ENCODE measurements at places on chromosomes 6 and 20.

- no peak for DNase-seq
Measured at GRCh38 chr6:33762713-33763112, 16.0 kb upstream of the IP6K3 start.

- peak; percentile 50 for DNase-seq
Measured at GRCh38 chr6:138107078-138107751, at the start of gene PERP. Gene PERP (minus strand): TSS chr6:138107419. CDS start chr6:138107340, 79 bp downstream.

DNA sequence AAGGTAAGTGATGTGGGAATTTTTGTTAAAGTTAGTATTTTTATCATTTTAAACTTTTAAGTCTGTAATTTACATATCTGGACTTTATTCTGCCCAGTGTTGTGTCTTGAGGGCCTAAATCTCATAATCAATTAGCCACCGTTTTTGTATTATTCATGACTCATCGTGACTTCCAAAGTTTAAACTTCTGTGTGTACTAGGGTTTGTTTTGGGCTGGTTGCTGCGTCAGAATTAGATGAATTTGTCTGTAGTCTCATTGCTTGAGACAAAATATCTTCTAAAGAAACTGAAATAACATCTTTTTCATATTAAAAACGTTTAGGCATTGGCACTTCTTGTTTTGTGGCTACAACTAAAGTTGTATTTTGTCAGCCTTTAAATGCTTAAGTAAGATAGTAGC is 41.3 kb downstream of the CDYL start:
- DNase-seq = no peak

GRCh38 chr6:63245909-63246308 is 34.6 kb downstream of the FKBP1C start:
- DNase-seq = no peak

DNA sequence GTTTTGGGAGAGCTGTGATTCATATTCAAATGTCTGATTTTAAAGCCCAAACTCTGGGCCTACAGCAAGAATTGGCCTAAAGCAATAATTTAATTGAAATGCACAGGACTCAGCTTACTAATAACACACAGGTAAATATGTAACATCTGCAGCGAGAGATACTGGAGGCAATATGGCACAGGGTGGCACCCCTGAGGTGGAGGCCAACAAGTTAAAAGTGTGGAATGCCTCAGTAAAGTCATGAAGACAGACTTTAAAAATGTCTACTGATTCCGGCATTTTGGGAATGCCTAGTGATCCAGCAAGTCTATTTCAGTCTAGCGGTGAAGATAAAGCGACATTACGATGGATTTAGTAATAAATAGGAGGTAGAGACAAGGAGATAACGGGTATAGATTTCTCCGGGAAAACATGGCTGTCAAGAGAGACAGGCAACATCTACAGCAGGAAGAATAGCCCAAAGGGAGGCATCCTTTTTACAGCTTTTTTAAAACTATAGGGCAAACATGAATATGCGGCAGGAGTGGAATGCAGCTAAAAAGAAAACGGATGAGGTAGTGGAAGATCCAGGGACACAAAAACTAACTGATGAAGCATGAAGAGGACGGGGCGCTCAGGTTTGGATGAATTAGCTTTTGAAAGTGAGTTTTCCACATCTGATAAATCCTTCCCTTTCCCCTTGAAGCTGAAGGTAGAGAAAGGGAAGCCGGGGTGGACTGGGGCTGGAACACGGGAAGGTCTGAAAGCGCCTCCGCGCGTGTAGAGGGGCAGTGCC is 1.2 kb downstream of the NANP start:
- DNase-seq = no peak

DNA sequence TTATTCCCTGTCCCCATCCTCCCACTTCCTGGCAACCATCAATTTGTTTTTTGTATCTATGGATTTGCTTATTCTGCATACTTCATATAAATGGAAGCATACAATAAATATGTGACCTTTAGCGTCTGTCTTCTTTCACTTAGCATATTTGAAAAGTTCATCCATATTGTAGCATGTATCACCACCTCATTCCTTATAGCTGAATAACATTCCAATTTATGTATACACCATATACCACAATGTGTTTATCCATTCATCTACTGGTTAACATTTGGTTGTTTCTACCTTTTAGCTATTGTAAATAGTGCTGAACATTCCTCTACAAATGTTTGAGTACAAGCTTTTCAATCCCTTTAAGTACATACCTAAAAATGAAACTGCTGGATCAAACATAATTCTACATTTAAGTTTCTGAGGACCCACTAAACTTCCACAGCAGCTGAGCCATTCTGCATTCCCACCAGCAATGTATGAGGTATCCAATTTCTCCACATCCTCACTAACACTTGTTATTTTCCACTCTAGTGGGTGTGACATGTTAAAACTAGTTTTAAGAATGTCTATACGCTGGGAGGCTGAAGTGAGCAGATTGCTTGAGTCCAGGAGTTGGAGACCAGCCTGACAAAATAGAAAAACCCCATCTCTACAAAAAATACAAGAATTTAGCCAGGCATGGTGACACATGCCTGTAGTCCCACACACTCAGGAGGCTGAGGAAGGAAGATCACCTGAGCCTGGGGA is 32.9 kb downstream of the NUDT3 start:
- no peak for DNase-seq

DNA sequence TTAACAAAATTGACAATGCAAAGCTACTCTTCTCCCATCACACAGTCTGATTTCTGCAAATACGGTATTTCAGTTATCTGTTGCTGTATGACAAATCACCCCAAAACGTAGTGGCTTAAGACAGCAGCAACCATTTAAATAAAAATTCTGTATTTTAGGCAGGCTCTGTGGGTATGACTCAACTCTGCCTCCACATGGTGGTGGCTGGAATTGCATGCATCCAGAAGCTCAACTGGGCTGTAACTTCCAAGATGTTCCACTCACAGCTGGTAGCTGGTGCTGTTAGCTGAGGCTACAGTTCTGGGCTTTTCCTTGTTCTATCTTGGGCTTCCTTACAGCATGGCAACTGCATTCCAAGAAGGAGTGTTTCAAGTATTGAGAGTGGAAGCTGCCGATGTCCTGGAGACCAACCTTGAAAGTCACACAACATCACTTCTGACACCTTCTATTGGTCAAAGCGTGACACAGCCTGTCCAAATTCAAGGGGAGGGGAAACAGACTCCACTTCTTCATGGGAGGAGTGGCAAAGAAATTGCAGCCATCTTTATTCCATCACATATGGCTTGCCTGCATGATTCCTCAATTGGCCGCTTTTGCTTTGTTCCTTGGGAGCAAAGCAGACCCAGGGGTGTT is 39.7 kb upstream of the TULP1 start:
- no peak for DNase-seq

DNA sequence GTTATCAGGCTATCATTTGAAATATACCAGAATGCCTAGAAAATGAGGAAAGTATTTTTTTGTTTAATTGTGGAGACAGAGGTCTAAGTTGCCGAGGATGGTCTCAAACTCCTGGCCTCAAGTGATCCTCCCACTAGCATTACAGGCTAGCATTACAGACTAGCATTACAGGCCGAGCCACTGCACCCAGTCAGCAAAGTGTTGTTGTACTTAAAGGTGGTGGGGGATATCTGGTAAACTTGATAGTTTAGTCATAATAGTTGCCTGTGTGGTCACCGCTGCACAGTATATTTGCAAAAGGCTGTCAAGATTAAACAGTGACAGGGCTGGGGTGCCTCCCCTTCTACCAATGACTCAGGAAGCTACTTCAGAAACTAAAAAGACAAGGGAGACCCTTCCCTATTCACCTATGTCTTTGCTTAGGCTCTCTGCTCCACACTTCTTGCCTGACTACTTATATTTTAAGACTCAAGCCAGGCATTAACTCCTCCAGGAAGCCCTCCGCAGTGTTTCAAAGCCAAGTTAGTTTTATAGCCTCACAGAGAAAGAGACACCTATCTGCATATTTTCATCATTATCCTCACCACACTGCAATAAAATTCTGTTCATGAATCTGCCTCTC is 3.1 kb upstream of the AKIRIN2 start:
- DNase-seq = no peak

DNA sequence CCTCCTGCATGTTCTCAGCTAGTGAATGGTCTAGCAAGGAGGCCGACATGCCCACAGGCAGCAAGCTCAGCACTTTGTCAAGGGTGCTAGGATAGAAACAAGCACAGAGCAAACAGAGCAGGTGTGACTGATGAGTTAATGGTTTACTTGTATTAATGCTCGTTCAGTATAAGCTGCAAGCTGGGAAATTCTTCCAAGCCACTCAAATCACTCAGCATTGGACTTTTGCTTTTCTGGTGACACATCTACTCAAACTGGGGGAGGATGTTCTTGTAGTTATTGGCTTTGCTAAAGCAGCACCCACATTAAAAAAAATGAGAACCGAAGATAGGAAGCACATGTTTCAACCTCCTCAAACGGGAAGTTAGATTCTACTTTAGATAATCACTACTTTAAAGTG is 43.1 kb upstream of the NEDD9 start:
- no peak for DNase-seq

DNA sequence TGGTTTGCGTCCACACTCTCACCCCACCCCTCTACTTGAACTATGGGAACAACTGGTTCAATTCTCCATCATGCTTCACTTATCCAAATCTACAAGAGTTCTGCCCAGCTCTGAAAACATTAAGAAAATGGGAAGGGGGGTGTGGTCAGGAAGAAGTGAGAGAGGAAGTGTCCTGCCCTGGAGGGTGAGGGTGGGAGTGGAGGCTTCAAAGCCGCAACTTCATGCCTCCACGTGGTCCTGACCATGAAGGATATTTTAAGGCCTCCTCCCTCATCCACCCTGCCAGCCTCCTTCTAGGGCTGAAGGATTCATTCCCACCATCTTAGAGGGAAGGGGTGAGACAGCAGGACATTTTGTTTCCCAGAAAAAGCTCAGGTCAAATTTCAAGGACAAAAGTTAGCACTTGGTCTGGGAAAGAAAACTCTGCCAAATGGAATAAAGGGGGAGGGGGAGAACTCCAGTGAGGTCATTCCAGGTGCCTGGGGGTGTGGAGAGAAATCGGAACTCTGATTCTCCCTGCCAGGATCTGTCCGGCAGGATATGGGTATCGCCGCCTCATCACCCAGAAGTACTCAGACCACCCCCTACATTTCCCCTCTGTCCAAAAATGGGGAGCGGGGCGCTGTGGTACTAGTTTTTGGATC is 4.9 kb downstream of the RIMS4 start:
- DNase-seq = no peak

GRCh38 chr6:12336121-12336971 is 46.2 kb downstream of the EDN1 start:
- DNase-seq = no peak

DNA sequence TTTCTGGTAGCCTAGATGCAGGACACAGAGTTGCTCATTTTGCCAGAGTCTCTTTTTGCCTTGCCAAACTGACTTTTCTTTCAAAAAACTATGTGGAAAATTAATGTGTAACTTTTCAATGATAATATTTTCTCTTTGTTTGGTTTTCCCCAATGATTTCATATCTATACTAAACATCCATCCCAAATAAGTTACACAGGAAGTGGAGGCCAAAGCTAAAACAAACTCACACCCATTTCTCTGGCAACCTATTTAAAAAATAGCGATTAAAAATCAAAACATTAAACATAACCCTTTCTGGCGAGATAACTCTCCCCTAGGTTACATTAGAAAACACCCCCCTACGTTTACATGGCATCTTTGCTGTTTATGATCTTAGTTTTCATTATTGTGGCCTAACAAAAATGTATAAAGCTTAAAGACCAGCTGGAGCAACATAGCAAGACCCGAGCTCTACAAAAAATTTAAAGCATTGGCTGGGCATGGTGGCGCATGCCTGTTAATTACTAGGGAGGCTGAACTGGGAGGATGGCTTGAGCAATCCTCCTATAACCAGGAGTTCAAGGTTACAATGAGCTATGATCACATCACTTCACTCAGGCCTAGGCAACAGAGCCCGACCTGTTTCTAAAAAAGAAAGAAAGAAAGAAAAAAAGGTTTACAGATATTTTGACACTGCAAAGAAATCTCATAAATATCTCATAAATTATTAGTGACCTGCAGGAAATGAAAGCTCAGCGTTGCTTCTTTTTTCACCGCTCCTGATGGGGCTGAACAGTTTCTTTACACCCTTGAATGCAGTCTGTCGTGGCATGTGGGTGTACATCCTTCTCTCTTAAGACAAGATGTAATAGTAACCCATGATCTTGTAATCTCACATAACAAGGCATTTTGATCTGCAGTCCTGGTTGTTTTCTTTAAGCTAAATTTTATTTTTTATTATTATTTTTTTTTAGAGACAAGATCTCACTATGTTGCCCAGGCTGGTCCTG is 32.8 kb upstream of the CEP85L start:
- no peak for DNase-seq

GRCh38 chr6:17987447-17987696 is at the start of gene KIF13A:
Gene KIF13A (minus strand): TSS chr6:17987635. CDS start chr6:17987463, 172 bp downstream.
- DNase-seq = no peak

DNA sequence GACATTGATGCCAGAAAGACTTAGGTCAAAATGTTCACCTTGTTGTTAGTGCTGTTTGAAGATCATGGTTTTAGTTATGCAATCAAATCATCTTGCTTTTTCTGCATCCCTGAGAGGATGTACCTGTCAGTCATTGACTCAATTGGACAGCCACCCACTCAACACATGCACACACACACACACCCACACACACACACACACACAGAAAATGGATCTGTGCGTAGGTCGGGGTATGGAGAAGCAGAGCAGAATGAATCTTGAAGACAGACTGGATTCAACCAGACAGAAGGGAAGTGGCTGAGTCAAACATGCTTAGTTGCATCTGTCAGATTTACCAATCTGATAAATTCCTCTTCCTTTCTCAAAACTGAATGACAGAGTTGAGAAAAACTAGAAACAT is 19.1 kb upstream of the ZSCAN23 start:
- no peak for DNase-seq

DNA sequence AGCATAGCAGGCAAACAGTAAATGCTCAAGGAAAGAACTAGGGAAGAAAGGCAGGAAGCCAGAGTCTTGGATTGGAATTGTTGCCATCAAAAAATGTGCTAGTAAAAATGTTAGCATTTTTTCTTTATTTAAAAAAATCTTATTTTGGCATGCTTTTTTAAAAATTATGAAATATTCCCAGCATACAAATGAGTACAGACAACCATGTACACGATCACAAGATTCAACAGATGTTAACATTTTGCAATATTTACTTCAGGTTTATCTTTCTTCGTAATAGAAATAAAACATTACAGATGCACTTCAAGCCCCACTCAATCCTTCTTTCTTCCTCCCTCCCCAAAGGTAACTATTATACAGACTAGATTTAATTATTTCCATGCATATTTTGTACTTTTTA is 27.4 kb upstream of the NOP56 start:
- DNase-seq = no peak

DNA sequence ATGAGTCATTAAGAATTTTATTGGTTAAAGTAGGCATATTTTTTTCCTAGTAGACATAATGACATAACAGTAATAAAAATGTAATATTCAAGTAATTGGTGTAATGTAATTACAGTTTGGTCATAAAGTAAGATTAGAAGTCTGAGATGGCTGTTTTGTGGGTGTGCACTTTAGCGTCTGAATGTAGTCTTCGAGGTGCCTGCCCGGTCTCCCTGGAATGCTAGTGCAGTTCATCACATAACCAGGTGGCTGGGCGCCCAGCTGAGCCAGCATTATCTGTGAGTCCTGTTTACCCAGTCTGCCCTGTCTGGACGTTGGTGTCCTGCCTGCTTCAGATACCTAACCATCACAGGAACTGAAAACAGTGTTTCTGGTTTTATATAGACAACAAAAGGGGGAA is 419.1 kb downstream of the CDC5L start:
- DNase-seq = no peak

Measured in occipital lobe (tissue), 3 donors.